ENCODE measurements at places on chromosomes 11 and 22. TPM values are rescaled to one million over a fixed set of nuclear protein-coding genes. Genes with fewer than 3 reads are reported as not detected.

The RFPL3 gene
- not detected for total RNA-seq

The MMP8 gene
- total RNA-seq, result not detected

The RIC3 gene
- 0.27 TPM for total RNA-seq

The MMP1 gene
- 2,491 TPM for total RNA-seq

The BTG4 gene
- total RNA-seq, result not detected

The MS4A4A gene
- total RNA-seq, result not detected

The DCHS1 gene
- total RNA-seq, result 39.4 TPM

The EIF3M gene
- 729 TPM for total RNA-seq

The CTTN gene
- total RNA-seq, result 351 TPM

The TMPRSS5 gene
- 0.22 TPM for total RNA-seq

The PITPNM1 gene
- total RNA-seq, result 10.1 TPM

The HTATIP2 gene
- total RNA-seq, result 60.7 TPM

The NRIP3 gene
- 20.0 TPM for total RNA-seq

The PRG3 gene
- not detected for total RNA-seq

The OR9Q1 gene
- total RNA-seq, result not detected

The ALDH3B1 gene
- 0.13 TPM for total RNA-seq

The TESMIN gene
- total RNA-seq, result 2.1 TPM

The CNTF gene
- 4.0 TPM for total RNA-seq

The TNNI2 gene
- total RNA-seq, result not detected

The UBQLN3 gene
- not detected for total RNA-seq

The MCHR1 gene
- total RNA-seq, result not detected

The HBG2 gene
- not detected for total RNA-seq

The DKK3 gene
- 143 TPM for total RNA-seq

The FDXACB1 gene
- 3.3 TPM for total RNA-seq

The SYT7 gene
- total RNA-seq, result 0.36 TPM

The NUP50 gene
- total RNA-seq, result 99.2 TPM

The SYCE3 gene
- not detected for total RNA-seq

The CLCF1 gene
- total RNA-seq, result 2.3 TPM

The NPAS4 gene
- total RNA-seq, result not detected

The CFAP300 gene
- total RNA-seq, result 0.14 TPM

The SCGB1A1 gene
- total RNA-seq, result not detected

The OR10A2 gene
- total RNA-seq, result not detected

The RASSF10 gene
- 0.22 TPM for total RNA-seq

The CCDC88B gene
- total RNA-seq, result 1.1 TPM

The OR51B4 gene
- not detected for total RNA-seq

The AIFM3 gene
- not detected for total RNA-seq

The ALG9 gene
- total RNA-seq, result 38.5 TPM

The TCF20 gene
- 43.4 TPM for total RNA-seq

The NRGN gene
- total RNA-seq, result 8.2 TPM

The ACR gene
- 0.80 TPM for total RNA-seq

The CYP2D6 gene
- total RNA-seq, result 0.13 TPM

The SERPIND1 gene
- 1.5 TPM for total RNA-seq

The GGTLC3 gene
- not detected for total RNA-seq

The MEI1 gene
- total RNA-seq, result 4.3 TPM

The OR8G1 gene
- not detected for total RNA-seq

The RAG1 gene
- 1.7 TPM for total RNA-seq

The LMNTD2 gene
- total RNA-seq, result 0.57 TPM

The KDM4D gene
- 1.1 TPM for total RNA-seq

Measured in thoracic aorta endothelial cell (primary cell).